ENCODE measurements at places on chromosomes 6 and 20. TPM values are rescaled to one million over a fixed set of nuclear protein-coding genes. Genes with fewer than 3 reads are reported as not detected.

Gene ADAM33
- not detected for total RNA-seq

Gene ABCC10
- 44.4 TPM for total RNA-seq

- H3K4me1 ChIP-seq, result 0 out of 2 replicates have a peak, but pooled peaks cover 4% of the 10 kb centered on the region
- H3K27me3 ChIP-seq, result no peaks in the 10 kb centered on the region
- no peak overlapping the region for H3K4me3 ChIP-seq
- no peak overlapping the region for H3K27ac ChIP-seq
- no peaks in the 10 kb centered on the region for H3K36me3 ChIP-seq
Observed at GRCh38 chr6:37741757-37742400, 44.2 kb upstream of the MDGA1 start.

GRCh38 chr6:96789871-96790270 lies 47.4 kb downstream of the GPR63 start:
- H3K36me3 ChIP-seq, result no peaks in the 10 kb centered on the region
- H3K4me1 ChIP-seq, result no peaks in the 10 kb centered on the region
- H3K27ac ChIP-seq, result no peak overlapping the region
- DNase-seq, result no peak

DNA sequence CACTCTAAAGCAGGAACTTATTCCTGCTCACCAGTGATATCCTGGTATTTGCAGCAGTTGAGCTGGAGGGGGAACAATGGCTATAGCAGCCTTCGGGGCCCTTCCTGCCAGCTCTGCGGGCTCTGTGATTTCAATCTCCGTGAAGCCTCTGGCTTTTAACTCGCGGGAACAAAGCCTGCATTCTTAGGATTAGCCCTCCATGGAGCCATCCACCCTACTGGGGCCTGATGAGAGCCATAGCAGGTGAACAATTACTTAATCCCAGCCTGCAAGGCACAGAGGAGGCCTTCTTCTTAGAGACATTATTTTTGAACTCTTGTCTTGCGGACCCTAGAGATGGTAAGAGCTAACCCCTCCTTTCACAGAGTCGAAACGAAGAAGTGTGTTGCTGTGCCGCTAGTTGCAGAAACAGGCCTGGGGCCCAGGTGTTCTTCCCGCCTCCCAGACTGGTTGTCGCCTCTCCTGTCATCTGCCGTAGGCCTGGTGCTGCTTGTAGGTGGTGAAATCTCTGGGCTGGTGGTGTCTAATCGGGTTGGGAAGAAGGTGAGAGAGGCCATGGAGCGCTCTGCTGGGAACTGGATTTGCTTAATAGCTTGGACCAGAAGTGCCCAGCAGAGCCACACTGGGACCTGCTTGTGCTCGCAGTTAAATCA lies 9.7 kb downstream of the GHRH start:
- no peak overlapping the region for H3K4me3 ChIP-seq
- H3K27ac ChIP-seq, result no peak overlapping the region
- no peaks in the 10 kb centered on the region for H3K36me3 ChIP-seq
- DNase-seq, result no peak
- H3K4me1 ChIP-seq, result no peaks in the 10 kb centered on the region
